Left renal cortex interstitium (tissue), 4 donors: ENCODE measurements at places on chromosomes 7 and 10.

- DNase-seq = no peak
Observed at GRCh38 chr7:138663725-138664710, 37.1 kb downstream of the SVOPL start.

GRCh38 chr7:101634196-101634717, 5.2 kb upstream of the MYL10 start:
- no peak for DNase-seq

GRCh38 chr7:22174574-22174953, 182.4 kb downstream of the RAPGEF5 start:
- DNase-seq = no peak

GRCh38 chr7:12174931-12175330, 36.2 kb upstream of the TMEM106B start:
- DNase-seq = no peak
